ENCODE measurements at places on chromosomes 16 and 17.

DNA sequence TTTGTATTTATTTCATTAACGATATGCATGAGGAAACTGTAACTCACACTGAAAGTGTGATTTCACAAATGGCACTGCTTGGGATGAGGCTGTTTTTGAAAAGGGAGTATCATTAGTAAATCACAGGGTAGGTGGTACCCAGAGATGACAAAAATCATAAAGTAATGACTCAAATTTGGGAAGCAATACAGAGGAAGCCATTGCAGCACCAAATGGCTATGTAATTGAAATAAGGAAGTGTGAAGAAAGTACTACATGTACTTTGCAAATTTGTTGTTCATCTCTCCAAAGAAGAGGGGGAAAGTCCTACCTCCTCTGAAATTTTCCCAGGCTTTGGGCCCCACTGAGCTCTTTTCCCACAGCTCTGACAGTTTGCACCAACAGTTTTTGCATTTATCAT is 12.3 kb upstream of the ABCC12 start:
- DNase-seq: no peak

GRCh38 chr16:2163211-2163881 is 7.8 kb downstream of the TRAF7 start:
- no peak for DNase-seq

DNA sequence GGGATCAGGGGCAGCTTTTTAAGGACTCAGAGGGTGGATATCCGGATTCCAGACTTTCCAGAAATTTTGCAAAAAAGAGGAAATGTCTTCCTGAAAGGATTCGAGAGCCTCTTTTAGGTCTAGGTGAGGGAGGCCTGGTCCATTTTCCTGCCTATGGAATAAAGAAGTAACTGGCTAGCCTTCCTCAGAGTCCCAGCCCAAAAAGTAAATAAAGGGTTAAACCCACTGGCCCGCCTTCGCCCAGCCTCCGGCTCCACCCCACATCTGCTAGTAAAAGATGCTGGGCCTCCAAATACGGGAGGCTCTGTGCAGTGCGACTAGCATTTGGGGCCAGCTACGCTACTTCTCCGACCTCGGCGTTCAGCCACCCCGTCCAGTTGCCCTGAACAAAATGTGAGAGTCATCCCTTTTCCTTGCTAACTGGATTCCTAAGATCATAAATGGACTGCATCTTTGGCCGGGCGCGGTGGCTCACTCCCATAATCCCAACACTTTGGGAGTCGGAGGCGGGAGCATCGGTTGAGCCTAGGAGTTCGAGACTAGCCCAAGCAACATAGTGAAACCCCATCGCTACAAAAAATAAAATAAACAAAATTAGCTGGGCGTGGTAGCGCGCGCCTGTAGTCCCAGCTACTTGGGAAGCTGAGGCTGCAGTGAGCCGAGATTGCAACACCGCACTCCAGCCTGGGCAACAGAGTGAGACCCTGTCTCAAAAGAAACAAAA is 824 bp upstream of the MPP2 start:
- no peak for DNase-seq

- DNase-seq: no peak
Observed at GRCh38 chr16:48284772-48285409, 37.6 kb upstream of the ABCC11 start.

DNA sequence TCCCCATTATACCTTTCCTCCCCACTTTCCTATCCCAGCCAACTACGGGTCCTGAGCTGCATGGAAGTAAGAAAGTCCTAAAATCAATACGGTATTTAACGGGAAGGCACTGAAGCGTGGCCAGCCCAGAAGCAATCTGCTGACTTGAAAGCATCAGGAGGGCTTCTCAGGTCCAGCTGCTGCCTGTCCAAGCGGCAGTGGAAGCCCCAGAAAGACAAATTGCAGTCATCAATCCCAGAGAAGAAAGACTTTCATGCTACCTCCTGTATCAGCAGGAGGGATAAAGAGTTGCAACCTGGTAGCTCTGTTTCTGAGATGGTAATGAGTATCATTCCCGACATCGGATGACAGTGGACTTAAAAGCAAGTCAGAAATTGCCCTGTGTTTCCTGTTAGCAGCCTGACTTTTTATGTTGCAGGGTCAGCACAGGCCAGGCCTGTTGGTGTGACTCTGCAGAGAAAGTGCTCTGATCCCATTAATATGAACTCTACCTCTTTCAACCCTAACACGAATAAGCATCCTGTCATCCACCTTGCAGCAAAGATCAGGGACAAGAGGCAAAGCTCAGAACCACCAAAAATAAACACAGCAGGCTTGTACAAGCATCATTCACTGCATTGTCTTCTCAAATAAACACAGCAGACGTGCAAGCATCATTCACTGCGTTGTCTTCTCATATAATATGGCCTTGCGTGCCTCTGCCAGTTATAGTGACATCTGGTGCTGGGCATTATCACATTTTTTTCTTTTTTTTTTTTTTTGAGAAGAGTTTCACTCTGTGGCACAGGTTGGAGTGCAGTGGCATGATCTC is 358.6 kb upstream of the CDH11 start:
- no peak for DNase-seq

- no peak for DNase-seq
Observed at GRCh38 chr17:21353326-21354010, 22.7 kb upstream of the KCNJ12 start.

GRCh38 chr16:22213801-22214200 is 7.7 kb downstream of the EEF2K start:
- DNase-seq: no peak

- no peak for DNase-seq
Observed at GRCh38 chr16:80552277-80552676, 11.5 kb downstream of the DYNLRB2 start.

- DNase-seq: no peak
Observed at GRCh38 chr17:1347589-1348323, 52.3 kb downstream of the YWHAE start.

- DNase-seq: no peak
Observed at GRCh38 chr17:19359151-19359550, 3.4 kb downstream of the B9D1 start.

- DNase-seq: no peak
Observed at GRCh38 chr17:46151762-46152161, 41.5 kb downstream of the KANSL1 start.

GRCh38 chr16:26530584-26531289 is 536.0 kb upstream of the C16orf82 start:
- no peak for DNase-seq

GRCh38 chr17:79664930-79665737 is 54.3 kb upstream of the RBFOX3 start:
- no peak for DNase-seq

- DNase-seq: no peak
Observed at GRCh38 chr17:78890498-78890897, 12.5 kb downstream of the CEP295NL start.

GRCh38 chr17:50109785-50110184 is 14.6 kb downstream of the PDK2 start:
- DNase-seq: no peak

GRCh38 chr16:30875871-30876801 is 17.7 kb downstream of the BCL7C start:
- no peak for DNase-seq

GRCh38 chr17:4262703-4263102 is 1.1 kb downstream of the ANKFY1 start:
- DNase-seq: no peak

DNA sequence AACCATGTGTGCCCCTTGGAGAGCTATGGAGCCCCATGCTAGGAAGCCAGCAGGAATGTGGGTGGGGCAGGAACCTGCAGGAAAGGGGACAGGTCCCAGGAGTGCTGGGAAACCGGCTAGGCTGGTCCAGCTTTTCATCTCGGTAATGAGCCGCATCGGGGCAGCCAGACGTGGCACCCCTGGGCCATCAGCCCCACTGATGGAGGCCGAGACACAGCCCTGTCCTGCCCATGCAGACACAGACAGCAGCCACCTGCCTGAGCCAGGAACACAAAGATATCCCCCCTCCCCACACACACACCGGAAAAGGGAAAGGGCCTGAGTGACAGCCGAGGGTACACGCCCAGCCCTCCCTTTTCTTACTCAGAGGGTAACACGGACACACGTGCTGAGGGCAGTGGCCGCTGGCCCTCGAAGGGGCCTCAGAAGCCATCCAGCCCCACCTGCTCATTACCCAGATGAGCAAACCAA is 18.1 kb downstream of the PPL start:
- DNase-seq: no peak

DNA sequence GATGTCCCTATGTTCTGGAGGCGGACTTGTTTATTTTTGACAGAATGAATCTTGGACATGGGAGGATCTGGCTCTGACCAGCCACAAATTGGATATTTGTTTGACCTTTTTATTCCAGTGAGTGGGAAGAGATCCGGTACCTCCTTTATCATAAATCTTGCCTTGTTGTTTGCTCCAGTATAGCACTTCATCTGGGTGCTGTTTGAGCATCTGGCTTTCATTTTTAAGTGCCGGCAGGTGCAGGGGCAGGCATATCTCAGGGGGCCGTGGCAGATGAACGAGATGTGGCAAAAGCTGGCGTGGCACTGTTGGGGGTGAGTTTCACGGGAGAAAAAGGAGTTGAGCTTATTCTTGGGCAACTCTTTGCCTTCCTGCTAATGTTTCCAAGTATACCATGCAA is 37.8 kb downstream of the MSI2 start:
- no peak for DNase-seq

DNA sequence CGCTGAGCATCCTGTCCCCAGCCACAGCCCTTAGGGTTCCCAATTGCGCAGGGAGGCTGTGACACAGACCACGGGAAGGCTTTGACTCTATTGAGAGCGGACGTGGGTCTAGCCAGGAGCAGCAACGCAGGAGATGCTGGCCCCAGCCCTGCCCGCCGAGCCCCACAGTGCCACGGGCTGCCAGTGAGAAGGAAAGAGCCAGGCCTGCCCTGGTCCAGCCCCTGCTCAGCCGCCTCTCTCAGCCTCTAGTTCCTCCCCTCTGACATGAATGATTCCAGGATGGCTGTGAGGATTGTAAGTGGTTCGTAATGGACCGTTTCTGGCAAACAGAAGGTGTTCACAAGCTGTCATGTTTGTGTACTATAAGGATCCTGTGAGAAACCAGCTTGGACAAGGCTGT is 2.5 kb downstream of the BHLHA9 start:
- no peak for DNase-seq

Measured in CMK (cell line).